ENCODE measurements at places on chromosomes 13 and 19.

GRCh38 chr13:100130092-100130491 is 41.2 kb downstream of the PCCA start:
- DNase-seq: no peak

- DNase-seq: no peak
Measured at GRCh38 chr13:74487091-74487722, 353.0 kb upstream of the KLF12 start.

DNA sequence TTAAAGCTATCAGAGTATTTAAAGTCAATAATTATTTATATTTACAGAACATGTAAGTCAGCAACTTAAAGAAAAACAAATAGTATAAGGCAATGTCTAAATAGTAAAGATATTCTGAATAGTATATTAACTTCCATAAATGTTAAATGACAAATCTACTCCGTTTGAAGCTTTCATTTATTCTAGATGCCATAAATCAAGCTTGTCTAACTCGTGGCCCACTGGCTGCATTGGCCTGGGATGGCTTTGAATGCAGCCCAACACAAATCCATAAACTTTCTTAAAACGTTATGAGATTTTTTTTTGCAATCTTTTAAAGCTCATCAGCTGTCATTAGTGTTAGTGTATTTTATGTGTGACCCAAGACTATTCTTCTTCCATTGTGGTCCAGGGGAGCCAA is 1117.1 kb upstream of the PCDH9 start:
- no peak for DNase-seq

DNA sequence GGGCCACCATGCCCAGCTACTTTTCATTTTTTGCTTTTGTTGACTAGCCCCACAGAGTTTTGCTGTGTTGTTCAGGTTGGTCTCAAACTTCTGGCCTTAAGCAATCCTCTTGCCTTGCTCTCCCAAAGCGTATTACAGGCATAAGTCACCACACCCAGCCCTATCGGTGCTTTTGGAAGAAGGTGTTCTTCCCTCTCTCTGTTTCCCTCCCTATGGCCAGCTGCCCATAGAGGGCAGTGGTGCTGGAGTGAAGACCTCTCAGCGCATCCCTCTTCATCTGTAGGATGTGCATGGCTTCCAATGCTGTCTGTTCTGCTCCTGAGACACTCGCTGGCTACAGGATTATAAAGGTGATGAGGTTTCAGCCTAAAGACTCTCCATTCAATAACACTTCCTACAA is 1.3 kb upstream of the CD22 start:
- DNase-seq: no peak

GRCh38 chr19:1287354-1288225 is 1.9 kb downstream of the EFNA2 start:
- DNase-seq: no peak

DNA sequence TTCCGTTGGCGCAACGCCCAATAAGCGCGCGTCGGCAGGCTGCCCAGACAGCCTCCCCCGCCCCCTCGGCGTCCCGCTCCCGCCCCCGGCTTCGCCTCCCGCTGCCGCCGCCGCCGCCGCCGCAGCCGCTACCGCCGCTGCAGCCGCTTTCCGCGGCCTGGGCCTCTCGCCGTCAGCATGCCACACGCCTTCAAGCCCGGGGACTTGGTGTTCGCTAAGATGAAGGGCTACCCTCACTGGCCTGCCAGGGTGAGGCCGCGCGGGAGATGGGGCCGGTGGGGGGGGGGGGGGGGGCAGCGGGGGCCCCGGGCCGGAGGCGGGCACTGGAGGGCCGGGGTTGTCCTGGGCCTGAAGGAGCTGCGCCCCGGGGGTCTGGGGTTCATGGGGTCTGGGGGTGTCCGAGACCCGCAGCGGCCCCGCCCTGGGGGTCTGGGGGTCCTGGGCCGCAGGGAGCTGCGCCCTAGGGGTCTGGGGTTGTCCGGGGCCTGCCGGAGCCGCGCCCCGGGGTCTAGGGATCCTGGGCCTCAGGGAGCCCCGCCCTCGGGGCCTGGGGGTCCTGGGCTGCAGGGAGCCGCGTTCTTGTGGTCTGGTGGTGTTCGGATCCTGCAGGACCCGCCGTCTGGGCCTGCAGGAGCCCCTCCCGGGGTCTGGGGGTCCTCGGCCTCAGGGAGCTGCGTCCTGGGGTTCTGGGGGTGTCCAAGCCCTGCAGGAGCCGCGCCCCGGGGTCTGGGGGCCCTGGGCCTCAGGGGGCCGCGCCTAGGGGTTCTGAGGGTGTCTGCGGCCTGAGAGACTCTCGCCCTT is at the start of gene HDGFL2:
Gene HDGFL2, plus strand, starts transcription at position 124 of the 801 bp plus-strand sequence. Its CDS starts 54 bp downstream, at position 178.
- no peak for DNase-seq

- DNase-seq: no peak
Measured at GRCh38 chr19:46474211-46474610, 2.8 kb upstream of the PNMA8A start.

All from stimulated activated CD4-positive, alpha-beta T cell treated with anti-CD3 and anti-CD28 coated beads, Interleukin-15, amount 100 ng/mL, for 24 hours (primary cell).